Fibroblast of skin of right quadriceps (primary cell): ENCODE measurements at places on chromosomes 16 and 17.

DNA sequence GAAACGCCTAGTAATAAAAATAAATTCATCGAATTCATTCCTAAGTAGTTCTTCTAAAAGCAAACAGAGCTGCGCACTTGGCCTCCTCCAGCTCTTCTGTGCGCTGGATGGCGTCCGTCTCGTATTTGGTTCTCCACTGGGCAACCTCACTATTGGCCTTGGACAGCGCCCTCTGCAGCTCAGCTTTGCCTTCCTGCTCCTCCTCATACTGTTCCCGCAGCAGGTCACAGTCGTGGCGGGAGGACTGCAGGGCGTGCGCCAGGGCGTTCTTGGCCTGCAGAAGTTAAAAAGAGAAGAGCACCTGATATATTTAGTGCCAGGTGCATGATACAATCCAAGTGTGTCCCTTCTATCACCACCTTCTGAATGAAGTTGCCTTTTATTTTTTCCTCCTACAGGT lies 21.8 kb downstream of the MYH3 start:
- no peak for DNase-seq

GRCh38 chr17:31130286-31131224 lies 35.8 kb downstream of the NF1 start:
- DNase-seq, result no peak

DNA sequence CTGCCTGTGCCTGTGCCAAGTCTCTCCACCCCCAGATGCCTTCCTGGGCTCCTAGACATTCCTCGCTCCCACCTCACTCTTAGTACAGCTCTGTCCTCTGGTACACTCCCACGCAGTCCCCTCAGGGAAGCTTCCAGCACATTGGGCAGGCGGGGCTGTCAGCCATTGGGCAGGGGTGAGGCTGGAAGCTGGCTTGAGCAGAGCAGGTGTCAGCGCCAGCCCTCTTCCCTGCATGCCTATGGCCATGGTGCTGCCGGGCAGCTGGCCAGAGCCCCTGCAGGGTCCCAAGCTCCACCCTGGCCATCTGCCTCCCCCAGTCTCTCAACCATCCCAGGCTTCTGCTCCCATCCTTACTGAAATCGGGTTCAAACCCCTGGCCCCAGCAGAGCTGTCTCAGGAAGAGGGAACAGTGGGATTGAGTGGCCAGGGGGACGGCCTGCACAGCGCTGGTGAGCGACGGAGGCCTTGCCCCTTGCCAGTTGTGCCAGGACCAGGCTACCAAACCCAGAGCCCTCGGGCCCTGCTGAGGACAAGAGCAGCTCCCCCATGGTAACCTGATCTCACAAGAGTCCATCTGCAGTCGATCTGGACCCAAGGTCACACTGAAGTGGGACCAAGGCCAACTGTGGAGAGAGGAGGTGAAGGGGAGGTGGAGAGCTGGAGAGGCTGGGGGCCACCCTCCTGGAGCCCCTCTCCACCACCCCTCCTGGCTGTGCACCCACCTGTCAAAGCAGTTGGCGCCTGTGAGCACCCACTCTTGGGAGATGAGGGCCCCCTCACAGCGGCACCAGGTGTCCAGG lies 2.4 kb upstream of the B9D1 start:
- no peak for DNase-seq

DNA sequence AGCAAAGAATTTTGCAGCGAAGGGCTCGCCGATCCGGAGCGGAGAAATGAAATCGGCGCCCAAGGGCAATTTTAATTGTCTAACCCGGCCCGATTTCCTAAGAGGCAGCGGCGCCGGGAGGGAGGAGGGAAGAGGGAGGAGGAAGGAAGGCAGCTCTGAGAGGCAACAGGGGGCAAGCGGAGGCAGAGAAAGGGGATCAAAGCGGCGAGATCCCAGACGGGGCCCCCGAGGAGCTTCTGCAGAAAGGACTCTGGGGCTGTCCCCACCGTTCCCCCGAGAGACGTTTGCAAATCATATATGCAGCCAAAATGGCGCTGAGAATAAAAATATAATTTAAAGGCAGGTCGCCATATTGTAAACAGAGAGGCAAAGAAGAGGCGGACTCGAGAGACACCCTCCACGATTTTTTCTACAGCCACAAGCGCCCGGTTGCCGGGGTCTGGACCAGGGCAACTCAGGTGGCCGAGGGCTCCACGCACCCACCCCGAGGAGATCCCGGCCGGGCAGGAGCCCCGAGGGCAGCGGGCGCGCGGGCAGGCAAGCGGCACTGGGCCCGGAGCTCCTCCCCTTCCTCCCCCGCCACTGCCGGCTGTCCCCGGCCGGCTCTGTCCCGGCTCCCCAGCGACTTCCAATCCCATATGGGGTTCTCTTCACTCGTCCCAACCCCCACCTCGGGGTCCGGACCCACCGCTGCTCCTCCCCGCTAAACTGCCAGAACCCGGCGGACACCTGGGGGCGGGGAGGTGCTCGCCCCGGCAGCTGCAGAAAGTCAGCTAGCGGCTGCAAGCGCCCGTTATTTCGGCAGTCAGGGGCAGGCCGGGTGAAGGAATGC lies 1.9 kb downstream of the PHF12 start:
- peak; percentile 42 for DNase-seq

DNA sequence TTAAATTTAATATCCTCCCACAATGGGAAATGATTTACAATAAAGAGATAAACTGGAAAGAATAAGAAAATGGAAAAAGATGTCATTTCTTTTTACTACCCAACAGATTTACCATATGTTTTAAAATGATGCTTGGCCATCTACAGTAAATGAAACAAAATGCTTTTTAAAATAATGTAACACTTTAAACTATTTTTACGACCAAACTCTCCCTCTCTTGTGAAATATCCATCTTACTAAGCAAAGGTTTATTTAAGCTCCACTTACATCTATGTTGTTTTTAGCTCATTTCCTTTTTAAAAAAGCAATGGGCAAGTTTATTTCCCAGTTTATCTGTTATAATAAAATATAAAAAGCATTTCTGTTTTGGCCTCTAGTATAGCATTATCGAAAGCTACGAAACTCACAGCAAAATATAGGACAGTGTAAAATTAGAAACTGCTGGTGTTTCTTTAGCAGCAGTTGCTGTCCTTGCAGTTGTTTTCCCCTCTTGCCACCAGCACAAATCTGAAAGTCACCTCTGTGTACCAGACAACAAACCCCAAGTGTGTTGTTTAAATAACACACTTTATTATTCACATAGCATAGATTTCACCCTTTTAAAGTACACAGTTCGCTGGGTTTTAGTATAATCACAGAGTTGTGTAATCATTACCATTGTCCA lies 195.1 kb downstream of the CDRT15L2 start:
- no peak for DNase-seq

DNA sequence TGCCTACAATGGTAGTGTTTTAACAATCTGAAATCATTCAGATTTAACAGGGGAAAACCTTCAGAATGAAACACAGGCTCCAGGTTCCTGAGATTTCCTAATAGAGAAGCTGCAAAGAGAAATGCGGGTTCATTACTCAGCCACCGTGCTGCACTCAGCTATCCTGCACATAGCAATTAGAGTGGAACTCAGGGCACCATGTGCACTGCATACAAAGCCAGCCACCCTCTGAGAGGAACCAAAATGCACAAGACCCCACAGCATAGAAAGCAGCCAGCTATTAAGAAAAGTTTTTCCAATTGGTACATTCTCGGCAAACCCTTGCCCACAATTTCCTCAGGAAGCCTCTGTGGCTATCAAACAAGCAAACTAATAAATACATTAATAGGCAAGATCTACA lies 37.4 kb downstream of the TOM1L2 start:
- no peak for DNase-seq

GRCh38 chr17:75307957-75308731 lies 18.9 kb upstream of the SLC25A19 start:
- no peak for DNase-seq

- peak; percentile 48 for DNase-seq
These were observed 3.4 kb downstream of the STH start for GRCh38 chr17:46002311-46002972.

- DNase-seq, result no peak
These were observed 17.8 kb upstream of the TBKBP1 start for GRCh38 chr17:47676199-47676472.

- DNase-seq, result peak; percentile 59
These were observed 47.2 kb downstream of the ABCC1 start for GRCh38 chr16:15996432-15997109.

DNA sequence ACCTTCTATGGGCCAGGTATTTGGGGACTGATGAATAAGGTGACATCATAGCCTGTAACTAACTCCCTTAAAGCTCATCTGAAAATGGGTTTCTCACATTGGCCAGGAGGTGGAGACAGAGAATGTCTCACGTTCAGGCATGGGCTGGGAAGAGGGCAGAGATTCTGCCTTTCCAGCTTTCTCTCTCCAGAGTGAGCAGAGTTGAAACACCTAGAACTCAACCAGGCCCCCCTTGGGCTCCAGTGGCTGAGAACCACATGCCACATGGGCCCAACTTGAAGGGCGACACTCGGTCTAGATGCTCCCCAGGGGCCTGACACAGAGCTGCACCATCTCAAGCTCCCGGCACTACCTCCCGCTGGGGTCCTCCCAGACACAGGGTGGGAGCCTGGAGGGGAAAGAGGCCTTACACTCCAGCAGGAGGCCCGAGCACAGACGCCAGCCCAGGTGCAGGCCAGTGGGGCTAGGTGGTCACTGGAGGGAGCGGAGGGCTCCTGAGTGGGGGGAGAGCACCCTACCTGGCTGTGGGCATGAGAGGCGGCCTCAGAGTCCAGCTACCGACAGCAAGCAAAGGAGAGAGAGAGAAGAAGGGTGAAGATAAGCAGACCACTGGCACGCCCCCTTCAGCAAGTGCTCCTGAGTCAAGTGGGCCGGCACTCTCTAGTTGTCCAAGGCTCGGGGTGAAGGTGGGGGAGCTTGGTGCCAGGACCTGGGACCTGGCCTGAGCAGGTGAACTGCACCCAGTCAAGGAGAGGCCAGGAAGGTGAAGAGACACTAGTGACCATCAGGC lies 55.9 kb downstream of the MYO18A start:
- DNase-seq, result peak; percentile 74

- DNase-seq, result no peak
These were observed 58.1 kb downstream of the ACTG1 start for GRCh38 chr17:81454473-81454872.

DNA sequence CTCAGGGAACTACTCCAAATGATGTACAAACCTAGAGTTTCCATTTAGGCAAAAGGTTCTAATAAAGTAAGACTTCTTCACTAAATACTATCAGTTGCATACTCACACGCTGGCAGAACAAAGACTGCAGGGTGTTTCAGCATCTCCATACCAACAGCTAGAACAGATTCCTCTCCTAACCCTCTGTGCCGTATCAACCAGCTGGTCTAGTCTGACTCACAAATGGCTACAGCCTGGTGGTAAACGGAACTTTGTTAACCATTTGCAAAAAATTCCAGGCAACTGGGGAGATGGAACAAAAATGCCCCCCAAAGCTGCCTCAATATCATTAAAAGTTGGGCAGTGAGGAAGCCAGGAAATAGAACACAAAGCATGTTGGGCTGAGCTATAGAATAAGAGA lies 217.1 kb downstream of the GRIN2A start:
- no peak for DNase-seq

GRCh38 chr17:34760931-34761495 lies 181.6 kb downstream of the TMEM132E start:
- DNase-seq, result no peak

DNA sequence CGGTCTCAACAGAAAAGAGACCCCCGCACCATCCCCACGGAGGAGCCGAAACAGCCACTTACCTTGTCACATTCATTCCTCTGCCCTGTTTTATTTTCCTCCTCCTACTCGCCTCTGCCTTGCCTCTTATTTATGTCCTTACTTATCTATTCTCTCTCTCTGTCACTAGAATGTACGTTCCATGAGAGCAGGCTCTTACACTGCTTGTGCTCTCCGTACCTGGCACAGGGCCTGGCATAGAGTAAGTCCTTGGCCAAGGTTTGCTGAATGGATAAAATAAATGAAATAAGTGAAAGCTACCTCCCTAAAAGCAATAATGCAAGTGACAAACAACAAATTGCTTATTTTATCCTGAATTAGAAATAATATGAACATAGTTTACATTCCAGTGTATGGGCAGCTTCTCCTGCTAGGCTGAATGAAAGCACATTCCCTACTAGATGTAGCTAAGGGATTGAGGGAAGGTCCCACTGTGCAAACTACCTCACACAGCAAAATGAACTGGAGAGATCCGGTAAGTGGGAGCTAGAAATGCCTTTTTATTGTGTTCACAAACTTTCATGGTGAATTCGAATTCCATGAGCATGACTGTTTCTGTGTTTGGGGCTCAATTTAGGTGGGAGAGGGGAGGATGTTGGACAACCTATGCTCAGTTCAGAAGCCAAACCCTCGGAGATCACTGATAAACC lies 173.1 kb downstream of the PARN start:
- peak; percentile 55 for DNase-seq

DNA sequence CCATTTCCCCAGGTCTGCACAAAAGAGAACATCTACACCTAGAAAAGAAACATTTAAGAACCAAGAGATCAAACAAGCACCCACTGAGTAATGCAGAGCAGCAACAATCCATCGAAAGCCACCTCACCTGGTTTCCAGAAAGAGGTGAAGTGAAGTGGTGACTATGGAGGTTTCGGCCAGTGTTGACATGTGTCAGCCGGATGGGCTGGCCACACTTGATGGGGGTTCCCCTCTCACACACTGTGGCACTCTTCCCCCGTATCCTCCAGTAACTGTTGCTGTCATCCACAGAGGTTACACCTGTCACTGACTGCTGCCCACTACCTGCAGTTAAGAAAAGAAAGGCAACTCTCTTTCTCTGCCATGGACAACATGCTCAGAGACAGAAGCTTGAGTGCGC lies 6.5 kb downstream of the SDF2 start:
- no peak for DNase-seq

DNA sequence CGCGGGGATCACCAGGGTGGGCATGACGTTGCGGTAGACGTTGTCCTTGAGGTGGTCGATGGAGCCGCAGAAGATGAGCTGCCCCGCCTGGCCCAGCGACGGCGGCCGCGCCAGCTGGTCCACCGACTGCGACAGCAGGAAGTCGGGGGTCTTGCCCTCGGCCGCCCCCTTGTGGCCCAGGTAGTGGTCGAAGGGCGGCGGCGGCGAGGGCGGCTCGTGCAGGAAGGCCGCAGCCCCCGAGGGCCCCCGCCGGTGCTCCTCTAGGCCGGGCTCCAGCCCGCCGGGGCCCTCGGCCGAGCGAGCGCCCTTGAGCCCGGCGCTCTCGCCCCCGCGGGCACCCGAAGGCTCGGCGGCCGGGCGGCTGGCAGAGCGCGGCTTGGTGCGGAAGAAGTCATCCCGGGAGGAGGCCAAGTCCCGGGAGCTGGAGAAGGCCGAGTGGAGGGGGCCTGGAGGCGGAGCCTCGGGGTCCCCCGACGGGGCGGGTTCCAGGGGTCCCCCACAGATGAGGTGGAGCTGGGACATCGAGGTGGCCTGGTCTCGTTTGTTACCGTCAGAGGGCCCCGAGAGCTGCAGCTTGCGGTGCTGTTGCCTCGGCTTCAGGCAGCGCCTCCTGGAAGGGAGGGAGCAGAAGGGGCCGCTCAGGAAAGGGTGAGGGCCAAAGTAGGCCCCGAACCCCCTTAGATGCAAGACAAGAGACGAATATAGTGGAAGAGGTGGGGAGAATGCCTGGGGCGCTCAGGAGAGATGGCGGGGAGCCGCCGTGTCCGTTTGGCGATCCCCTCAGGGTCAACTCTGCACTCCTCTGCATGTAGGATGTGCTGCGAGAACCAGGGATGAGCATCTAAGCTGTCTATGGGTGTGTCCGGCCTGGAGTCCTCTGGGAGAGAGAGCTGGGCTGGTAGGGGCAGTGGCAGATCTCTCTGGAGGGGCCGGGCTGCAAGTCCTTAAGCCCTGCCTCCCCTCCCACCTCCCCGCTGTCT lies 8.8 kb downstream of the FAM171A2 start:
- DNase-seq, result no peak

- DNase-seq, result peak; percentile 39
These were observed 2.4 kb downstream of the CORO6 start for GRCh38 chr17:29620271-29620670.
